Small intestine (tissue), 16 donors: ENCODE measurements at places on chromosomes 4 and X.

DNA sequence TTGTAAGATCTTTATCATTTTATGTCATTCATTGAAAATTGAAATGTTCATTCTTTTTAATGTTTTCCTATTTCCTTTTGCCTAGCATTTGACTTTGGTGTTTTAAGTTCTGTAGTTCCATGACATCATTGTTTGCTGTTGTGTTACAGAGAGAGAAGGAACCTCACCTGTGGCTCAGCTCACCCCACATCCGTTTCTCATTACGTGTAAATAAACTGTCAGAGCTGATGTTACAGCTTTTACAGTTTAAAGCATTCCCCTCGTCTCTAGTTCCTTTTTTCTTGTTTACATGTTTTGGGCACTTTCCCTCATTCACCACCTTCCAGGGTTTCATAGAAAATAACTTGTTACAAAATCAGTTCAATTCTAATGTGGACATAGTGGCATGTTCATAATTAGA, 137.2 kb downstream of the FNIP2 start:
- no peak for DNase-seq

- DNase-seq: no peak
Observed at GRCh38 chr4:169352360-169352759, 81.6 kb upstream of the SH3RF1 start.

DNA sequence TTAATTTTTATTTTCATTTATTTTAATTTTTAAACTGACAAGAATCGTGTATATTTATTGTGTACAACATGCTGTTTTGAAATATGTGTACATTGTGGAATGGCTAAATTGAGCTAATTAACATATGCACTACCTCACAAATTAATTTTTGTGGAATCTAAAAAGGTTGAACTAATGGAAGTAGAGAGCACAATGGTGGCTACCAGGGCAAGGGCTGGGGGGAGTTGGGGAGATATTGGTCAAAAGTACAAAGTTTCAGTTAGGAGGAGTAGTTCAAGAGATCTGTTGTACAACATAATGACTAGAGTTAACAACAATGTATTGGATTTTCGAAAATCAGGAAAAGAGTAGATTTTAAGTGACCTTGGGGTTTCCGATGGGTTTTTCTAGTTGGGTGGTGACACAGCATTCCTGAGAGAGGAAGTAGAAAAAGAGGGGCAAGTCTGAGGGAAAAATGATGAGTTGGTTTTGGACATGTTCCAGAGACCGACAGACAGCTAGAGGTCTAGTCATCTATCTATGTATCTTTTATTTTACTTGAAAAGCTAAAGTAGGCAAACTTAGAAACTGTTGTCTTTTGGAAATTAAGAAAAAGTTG, 23.2 kb downstream of the APOO start:
- DNase-seq: no peak

GRCh38 chrX:16629909-16630308, 20.0 kb upstream of the S100G start:
- no peak for DNase-seq

- no peak for DNase-seq
Observed at GRCh38 chr4:180101348-180102083, 2141.7 kb upstream of the TENM3 start.

DNA sequence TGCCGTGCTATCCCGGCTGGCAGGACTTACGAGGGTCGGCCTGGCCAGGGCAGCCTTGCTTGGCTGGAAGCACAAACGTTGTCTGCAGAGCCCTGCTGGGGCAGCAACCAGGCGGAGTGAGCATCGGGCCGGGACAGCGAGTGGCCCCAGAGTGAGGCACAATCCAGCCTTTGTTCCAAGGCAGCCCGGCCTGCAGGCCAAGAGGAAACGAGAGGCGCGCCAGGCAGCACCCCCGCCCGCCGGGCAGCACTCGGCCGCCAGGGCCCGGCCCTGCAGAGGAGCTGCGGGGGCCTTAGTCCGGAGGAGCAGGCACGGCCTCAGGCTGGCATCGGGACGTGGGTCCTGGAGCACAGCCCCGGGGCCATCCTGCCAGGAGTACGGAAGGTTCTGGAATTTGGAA, 24.1 kb downstream of the FGFRL1 start:
- DNase-seq: no peak

DNA sequence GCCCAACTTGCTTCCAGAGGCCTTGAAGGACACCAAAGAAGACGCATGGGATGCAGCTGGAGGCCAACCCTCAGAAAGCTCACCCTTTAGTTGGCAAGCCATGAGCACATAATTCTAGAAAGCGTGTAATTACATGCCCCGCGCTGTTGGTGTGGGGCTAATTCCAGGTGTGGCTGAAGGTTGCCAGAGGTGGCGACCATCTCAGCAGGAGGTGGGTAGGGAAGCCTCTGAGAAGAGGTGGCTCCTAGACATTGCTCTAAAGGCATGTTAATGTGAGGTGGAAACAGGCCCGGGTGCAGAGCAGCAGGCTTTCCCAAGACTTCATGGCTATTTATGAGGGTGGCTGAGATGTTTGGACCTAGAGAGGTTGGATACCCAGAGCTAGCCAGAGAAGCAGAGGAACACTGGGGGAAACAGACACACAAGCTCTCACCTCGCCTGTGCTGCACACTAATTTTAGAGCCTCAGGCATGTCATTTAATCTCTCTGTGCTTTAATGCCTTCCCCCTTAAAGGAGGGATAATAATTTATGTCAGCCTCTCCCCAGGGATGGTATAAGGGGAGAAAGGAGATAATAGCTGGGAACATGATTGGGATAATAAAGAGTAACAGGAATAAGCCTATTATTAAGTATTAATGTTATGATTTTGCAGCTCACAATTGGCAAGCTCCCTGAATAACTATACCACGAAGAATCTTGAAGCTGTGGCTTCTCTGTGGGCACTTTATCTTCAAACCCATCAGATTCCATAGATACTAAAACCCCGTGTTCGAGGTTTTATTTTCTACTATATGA, 60.0 kb upstream of the HELT start:
- no peak for DNase-seq

DNA sequence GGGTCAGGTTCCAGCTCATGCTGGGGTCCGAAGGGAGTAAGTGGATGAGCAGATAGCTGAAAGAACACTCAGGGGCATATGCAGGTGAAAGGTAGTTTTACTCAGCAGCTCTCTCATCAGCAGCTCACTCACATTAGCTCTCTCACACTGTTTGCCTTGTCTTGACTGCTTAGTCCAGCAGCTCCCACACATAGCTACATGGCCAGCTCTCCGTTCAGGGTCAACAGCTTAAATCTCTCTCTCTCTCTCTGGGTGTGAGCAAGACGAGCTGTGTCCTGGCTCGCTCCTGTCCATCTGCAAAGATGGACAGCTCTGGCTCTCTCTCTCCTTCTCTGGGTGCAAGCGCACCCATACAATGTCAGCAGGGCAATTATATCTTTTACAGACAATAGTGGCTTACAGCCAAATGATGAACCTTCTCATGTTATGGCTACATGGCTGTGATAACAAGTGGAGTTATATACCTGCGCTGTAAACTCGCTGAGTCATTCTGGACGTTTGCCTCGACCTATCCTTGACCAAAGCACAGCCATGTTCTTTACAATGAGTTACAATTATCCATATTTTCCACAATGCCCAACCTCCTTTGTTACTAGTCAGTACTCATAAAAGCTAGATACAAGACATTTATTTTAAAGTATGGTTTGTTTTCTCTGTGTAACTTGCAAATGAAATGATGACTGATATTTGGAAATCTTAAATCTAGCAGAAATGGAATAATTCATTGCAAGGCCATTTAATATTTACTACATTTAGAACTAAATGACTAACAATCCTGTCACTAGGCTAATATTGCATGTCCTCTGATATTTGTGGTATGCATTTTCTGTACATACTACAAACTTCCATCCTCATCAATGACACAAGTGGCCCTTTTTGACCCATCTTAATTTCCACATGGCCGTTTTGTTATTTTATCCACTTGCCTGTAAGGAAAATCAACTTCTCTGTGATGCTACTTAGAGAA, 9.3 kb downstream of the PAPSS1 start:
- no peak for DNase-seq

DNA sequence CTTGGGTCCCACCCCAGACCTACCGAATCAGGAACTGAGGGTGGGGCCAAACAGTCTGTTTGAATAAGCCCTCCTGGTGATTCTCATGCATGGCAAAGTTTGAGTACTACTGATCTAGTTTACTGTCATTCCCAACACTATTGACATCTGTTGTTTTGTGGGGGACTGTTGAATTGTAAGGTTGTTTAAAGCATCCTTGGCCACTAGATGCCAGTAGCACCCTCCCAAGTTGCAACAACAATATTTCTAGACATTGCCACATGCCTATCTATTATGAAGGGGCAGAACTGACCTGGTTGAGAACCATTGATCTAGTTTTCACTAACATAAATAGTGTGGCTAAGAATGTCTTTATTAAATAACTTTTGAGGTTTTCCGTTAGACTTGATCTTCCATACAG, 15.1 kb downstream of the TAF9B start:
- no peak for DNase-seq

DNA sequence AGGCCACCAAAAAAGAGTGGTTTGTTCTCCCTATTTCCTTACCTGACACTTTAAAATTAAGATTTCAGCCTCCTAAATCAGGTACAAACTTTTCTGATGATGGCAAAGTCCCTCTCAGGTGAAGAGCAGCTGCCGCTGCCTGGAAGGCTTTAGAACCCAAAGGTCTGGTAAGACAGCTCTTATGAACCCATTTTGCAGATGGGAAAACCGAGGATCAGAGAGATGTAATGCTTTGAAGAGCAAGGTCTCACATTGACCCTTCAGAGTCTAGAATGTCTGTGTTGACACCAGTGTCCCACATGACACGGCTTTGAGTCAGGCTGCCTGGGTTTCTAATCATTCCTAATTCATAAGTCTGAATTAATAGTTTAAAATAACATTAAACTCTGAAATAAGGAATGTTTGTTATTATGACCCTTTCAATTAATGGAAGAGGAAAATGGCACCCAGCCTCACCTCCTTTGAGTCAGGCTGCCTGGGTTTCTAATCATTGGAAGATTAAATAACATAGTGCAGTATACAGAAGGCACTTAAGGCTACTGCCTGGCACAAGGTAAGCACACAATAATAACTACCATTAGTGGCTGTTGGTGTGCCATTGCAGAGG, 27.9 kb upstream of the KIAA0232 start:
- DNase-seq: no peak

- DNase-seq: no peak
Observed at GRCh38 chr4:21744046-21744445, 204.5 kb downstream of the KCNIP4 start.

- DNase-seq: no peak
Observed at GRCh38 chr4:3605491-3605890, 73.3 kb upstream of the LRPAP1 start.

DNA sequence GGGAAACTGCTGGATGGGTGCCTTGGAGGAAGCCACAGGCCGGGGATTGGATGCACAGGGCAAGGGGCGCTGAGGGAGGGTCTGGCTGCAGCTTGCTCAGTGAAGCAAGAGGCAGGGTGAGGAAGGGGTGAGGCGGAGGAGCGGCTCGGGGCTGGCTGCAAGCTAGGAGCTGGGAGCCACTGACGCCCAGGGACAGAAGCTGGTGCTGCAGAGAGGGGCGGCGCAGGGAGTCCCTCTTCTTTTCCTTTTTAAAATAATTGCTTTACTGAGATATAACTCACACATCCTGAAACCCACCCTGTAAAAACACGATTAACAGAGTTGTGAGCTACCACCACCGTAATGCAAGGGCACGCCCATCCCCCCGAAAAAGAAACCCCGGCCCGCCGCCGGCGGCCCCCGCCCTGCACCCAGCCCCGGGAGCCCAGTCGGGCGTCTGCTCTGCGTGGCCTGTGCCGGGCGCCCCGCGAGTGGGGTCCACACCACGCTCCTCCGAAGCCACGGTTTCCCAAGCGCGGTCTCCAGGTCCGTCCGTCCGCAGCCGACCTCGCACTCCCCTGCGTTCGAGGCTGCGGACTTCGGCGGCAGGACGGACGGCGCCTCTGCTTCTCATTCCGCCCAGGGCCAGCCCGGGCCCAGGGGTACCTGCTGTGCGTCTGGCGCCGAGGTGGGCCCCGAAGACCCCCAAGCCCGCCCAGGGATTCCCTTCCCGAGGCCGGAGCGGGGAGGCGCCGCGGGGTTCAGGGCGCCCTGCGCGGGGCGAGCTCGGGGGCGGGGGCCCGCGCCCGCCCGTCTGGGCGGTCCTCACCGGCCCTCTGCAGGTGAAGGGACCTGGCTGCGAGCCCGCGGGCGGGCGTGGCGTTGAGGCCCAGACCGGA, 866 bp upstream of the UVSSA start:
- DNase-seq: peak; percentile 76

DNA sequence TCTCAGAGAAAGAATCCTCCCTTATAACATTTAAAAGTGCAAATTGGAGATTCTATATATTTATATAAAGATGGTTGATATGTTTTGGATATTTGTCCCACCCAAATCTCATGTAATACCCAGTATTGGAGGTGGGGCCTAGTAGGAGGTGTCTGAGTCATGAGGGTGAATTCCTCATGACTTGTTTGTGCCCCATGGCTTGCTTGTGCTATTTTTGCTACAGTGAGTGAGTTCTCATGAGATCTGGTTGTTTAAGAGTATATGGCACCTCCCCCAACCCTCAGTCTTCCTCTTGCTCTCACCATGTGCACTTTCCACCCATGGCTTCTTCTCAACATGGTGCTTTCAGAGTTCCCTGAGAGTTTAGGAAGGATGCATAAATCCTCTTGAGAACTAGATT, 9.5 kb upstream of the ANKRD50 start:
- DNase-seq: no peak

GRCh38 chr4:8538703-8539567, 41.3 kb upstream of the GPR78 start:
- no peak for DNase-seq

DNA sequence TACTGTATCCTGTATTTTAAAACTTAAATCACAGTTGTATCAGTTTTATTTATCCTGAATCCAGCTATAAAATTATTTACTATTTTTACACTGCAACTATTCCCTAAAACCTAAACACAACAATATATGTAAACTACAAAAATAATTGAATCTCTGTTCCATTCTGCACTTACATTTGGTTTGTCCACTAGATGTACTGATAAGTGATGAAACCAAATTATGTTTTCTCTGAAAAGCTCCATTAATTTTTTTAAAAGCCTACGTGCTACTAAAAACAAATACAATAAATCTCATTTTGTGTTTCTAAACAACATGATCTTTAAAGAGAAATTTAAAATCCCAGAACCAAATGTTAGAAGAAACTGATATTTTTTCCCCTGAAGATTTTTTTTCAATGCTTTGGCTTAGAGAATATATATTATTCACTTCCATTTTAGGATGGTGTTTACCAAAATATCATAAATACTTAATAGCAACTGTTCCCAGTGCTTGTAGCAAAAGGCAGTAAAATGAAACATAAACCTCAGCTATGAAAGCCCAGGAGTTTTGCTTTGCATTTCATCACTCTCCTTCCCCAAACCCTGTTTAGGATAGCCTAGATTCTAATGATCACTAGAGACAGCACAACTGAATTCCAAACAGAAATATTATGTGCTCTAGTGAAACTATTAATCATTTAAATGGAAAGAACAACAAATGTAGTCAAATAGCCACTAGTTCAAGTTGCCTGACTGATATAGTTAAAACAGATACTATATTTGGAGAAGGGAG, 19.7 kb downstream of the ANTXR2 start:
- DNase-seq: no peak

DNA sequence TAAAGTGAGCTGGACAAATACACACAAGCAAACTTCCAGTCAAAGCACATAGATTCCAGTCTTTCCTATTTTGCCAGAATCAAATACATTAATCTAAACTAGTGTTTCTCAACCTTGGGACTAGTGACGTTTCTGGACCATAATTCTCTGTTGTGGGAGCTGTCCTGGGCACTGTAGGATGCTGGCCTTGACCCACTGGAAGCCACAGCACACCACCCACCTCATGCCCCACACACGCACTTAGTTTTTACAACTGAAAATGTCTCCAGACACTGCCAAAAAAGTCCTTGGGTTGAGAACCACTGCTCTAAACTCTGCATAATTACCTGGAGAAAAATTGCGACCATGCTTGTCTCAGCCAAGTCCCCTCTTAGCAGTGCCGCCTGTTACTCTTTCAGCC, 57.6 kb downstream of the MAP3K15 start:
- DNase-seq: no peak
